ENCODE measurements at places on chromosomes 3 and 15.

DNA sequence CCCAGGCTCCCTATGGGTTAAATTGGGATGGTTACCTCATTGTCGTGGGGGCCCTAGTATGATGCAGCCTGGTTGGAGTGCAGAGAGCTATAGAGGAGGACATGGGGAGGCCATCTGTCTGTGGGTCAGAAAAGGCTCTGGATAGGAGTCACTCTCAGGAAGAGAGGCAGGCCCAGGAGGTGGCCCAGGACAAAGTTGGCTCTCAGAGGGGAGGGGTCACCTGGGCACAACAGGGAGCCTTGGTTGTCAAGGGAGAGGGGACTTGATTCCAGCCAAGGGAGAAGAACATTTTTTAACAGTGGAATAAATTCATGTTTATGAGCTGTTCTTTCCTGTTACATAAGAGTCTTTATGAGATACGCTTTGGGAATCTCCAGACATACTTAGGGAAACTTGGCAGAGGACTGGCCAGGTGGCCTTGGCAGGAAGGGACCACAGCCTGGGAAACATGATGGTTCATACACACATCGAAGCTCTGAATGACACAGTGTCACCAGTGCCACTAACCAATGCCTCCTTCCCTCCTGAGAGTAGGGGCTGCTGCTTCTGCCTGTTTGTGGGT, 27.5 kb upstream of the LCTL start:
- no peak for DNase-seq

DNA sequence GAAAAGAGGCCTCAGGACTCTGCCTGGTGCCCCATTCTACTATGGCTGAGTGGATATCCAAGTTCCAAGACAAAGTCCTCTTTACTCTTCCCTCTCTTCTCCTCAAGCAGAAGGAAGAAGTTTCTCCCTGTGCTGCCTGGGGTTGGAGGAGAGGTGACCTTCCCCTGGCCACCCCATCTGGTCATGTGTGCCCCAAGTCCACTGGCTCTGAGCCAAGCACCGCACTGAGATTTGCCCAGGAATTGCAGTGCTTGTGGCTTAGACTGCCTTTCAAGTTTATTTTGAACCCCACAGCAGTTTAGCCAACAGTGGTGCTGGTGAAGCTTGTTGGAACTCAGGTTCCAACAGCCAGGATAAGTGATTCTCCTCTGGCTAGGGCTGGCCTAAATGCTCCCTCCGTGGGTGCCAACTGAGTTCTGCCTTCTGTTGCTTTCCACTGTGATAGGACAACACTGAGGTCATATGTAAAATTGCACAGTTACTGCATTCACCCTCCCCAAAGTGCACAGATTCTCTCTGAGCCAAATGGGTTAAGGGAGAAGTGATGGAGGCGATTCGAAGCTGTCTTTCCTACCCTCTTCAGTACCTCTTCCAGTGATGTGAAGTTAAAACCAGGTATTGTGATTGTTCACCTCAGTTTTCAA, 69.9 kb downstream of the TMCO5A start:
- DNase-seq, result no peak

DNA sequence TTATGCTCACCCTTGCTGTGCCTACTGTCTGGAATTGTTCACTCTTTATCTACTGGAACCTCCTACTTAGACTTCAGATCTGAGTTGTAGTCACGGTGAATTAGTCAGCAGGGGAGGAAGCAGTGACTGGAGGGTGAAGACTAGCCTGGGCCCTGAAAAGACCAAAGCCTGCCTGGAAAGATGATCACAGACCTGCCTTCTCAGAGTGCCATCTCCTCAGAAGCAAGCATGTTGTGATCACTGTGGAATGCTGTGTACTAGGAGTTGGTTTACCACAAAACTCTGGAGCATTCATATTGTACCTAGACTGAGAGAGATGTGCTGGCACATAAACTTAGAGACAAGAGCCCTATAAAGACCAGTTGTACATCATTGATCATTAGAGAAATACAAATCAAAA, 100.7 kb upstream of the SCN10A start:
- no peak for DNase-seq

DNA sequence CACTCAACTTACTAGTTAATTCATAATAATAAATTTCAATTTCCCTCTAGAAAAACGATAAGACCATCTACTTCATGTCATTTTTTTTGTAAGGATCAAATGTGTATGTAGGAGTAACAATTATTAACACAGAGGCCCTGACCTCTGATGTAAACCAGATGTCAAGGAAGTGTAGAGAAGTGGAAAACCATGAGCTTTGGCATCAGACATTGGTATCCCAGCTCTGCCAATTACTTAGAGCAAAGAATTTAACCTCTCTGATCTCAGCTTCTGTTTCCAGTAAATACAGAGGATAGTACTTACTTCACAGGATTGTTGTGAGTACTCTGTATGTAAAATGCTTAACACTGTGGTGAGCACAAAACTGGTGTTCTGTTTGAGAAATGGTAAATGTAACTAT, 17.5 kb downstream of the AQR start:
- no peak for DNase-seq

- DNase-seq, result peak; percentile 42
These were observed 353.5 kb downstream of the MCTP2 start for GRCh38 chr15:94584833-94585244.

GRCh38 chr3:107847791-107848190, 243.0 kb downstream of the CD47 start:
- no peak for DNase-seq

DNA sequence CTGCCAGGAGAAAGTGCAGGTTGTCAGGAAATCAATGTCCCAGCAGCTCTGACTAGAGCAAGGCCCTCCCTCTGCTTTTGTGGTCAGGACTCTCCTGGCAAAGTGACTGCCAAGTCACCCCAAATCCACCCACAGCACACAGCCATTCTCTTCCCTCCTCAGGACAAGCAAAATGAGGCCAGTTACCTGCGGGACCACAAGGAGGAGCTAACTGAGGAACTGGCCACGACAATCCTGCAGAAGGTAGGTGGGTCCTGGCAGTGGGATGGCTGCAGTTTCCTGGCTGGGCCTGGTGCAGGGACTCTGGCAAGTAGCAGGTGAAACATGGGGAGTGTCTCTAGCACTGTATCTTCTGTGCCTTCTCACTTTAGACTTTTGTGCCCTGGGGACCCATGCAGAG, 142.5 kb upstream of the EIF1B start:
- no peak for DNase-seq

DNA sequence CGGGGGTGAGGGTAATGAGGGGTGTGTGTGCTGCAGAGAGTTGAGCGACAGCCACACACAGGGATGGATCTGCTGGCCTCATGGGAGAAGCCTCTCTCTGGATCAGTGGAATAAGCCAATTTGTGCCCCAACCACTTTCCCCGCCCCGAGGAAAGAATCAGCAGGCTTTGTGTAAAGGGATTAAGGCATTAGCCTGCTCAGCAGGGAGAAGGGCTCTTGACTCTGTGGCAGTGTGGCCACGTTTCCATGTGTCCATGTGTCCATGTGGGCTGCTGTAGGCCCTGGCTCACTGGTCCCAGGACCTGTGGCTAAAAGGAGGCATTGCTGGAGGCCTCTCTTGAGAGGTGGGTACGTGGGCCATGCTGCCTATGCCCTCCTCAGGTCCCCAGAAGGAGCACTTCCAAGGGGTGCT, 104.7 kb downstream of the HMG20A start:
- DNase-seq, result no peak

DNA sequence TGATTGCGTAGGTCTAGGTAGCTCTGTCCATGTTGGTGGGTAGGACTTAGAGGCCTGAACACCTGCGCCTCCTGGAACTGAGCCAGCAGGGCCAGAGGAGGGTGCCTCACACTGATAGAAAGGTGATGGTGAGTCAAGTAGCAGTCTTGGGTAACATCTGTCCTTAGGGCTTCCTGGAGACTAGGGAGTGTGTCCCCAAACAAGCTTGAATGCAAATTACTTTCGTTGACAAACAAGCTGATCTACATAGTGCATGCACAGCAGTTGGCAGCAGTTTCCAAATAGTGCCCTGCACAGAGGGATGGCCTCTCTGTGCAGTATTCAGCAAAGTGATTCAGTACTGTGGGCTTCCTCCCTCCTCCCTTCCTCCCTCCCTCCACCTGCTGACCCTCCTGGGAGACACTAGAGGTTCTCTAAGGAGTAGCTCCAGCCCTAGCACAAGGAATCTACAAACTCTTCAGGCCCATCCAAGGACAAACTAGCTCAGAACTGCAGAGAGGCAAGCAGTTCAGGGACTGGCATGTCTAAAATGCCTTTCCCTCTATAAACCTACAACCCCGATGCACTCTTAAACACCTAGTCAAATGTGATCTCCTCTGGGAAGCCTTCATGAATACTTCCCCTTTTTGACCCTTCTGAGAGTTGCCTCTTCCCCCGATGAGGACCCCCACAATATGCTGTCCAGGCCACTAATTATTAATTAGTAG, 61.0 kb downstream of the TLE3 start:
- no peak for DNase-seq

DNA sequence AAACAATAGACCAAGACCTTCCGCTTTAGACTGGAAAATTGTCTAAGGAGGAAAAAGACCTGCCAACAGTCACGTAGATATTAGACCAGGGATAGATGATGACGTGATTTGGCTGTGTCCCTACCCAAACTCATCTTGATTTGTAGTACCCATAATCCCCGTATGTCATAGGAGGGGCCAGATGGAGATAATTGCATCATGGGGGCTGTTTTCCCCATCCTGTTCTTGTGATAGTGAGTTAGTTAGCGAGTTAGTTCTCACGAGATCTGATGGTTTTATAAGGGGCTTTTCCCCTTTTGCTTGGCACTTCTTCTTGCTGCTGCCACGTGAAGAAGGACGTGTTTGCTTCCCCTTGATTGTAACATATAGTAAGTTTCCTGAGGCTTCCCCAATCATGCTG, 31.7 kb upstream of the SUCLG2 start:
- DNase-seq, result no peak

DNA sequence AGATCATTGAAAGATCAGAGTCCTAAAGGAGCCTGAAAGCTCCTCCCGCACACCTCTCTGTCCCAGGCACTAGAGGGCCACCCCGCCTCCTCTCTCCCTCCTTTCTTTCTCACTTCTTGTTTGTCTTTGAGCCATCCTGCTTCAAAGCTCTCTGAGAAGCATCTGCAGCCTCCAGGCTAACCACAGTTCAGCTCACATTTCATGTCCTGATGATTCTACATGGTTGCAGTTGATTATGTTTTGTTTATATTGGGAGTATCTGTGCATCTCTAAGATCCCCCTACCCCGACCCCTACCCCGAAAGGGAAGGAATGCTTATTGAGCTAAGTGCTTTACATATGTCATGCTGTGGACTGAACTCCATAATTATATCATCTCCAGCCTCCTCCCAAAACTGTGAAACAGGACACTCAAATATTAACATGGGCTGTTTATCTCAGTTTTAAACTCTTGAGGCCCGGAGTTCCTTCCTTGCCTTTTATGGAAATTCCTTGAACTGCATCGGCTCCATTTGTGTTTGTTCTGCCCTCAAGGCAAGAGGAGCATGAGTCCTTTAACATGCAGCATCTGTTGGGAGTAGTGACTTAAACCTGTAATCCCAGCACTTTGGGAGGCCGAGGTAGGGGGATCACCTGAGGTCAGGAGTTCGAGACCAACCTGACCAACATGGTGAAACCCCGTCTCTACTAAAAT, 30.9 kb downstream of the MGLL start:
- DNase-seq, result peak; percentile 75

- no peak for DNase-seq
These were observed 222.4 kb downstream of the RYR3 start for GRCh38 chr15:33533197-33533596.

- no peak for DNase-seq
These were observed 35.4 kb downstream of the EPHB3 start for GRCh38 chr3:184596886-184597575.

GRCh38 chr15:88250826-88251225, 5.7 kb downstream of the NTRK3 start:
- no peak for DNase-seq

GRCh38 chr15:57572468-57572867, 19.2 kb upstream of the MYZAP start:
- no peak for DNase-seq

- DNase-seq, result no peak
These were observed 12.4 kb downstream of the LAMP3 start for GRCh38 chr3:183149915-183150750.

GRCh38 chr3:56076746-56077145, 391.5 kb downstream of the ERC2 start:
- DNase-seq, result no peak

DNA sequence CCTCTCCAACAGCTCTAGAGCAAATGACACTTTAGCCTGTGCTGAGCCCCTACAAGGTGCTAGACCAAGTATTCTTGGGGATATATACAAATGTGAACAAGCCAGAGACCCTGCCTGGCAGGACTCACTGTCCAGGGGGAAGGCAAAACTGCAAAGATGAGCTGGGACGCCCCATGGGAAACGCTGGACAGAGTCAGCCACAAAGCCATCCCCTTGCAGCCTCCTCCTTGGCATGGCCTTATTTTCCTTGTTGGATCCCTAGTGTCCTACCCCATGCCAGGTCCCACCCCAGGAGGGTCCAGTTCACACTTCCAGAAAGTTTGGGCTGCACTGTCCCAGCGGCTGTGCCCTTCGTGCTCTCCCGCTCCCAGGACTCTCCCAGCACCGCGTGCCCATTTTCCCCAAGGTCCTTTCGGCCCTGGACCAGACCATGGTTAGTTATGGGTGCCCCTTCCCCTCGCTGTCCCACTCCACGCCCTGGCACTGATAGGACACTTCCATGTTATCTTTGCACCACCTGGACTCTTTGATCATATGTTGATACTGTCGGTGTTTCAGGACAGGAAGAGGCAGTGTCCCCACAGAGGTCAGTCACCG, 5.8 kb upstream of the NRROS start:
- peak; percentile 62 for DNase-seq

- no peak for DNase-seq
These were observed 205.4 kb upstream of the UBE2E1 start for GRCh38 chr3:23600167-23600871.

- DNase-seq, result no peak
These were observed 9.0 kb downstream of the TTC14 start for GRCh38 chr3:180611006-180611405.

DNA sequence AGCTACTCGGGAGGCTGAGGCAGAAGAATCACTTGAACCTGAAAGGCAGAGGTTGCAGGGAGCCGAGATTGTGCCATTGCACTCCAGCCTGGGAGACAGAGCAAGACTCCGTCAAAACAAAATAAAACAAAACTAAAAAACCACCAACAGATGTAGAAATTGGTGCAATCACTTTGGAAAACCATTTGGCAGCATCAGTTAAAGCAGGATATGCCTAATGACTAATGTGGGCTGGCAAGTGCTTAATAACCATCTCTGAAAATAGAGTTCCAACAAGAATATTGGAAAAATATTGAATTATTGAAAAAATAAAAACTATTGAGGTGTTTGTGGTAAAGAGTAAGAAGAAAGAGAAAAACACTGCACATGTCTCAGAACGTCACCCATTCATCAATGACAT, 16.1 kb upstream of the RTP3 start:
- DNase-seq, result no peak

- peak; percentile 95 for DNase-seq
These were observed 62.7 kb upstream of the KLF13 start for GRCh38 chr15:31263751-31264558.

- DNase-seq, result peak; percentile 23
These were observed 48.8 kb downstream of the FBXO22 start for GRCh38 chr15:75952525-75952924.

DNA sequence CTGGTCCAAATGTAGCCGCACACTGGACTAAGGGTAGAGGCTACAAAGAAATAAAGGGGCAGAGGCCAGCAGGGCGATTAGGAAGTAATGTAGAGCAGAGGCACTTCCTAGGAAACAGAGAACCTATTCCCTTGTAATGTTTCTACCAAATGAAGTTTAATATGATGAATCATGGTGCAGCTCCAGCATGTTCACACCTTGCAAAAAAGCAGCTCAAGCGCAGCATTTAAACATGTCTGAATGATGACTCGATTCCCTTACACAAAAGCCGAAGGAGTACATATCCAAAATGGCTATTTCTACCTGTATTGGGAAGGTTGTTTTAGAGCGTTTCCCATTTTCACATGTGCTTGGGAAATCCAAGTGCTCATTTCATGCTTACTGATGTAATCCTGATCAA, 204.8 kb downstream of the MECOM start:
- DNase-seq, result no peak
